Activated CD4-positive, alpha-beta T cell treated with anti-CD3 and anti-CD28 coated beads, Interleukin-2, amount 10 ng/mL, durations not matched to agents 24 days and 14 days (primary cell): ENCODE measurements at places on chromosomes 2 and 18.

DNA sequence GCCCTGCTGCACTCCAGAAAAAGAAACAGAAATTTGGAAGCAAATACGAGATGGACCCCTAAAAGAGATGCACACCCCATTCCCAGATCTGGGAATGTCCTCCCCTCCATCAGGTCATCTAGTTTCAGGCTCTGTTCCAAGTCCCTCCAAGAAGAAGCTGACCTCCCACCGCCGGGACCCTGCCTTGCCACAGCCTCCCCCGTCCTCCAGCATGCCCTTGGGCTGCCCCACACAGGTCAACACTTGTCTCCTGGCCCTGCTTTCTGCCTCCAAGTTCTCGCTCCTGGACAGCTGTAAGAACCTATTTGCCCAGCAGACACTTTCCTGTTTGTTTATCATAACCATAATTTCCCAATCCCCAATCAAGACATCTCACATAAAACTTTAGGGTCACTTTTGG is 2.0 kb downstream of the ASPRV1 start:
- DNase-seq = no peak

DNA sequence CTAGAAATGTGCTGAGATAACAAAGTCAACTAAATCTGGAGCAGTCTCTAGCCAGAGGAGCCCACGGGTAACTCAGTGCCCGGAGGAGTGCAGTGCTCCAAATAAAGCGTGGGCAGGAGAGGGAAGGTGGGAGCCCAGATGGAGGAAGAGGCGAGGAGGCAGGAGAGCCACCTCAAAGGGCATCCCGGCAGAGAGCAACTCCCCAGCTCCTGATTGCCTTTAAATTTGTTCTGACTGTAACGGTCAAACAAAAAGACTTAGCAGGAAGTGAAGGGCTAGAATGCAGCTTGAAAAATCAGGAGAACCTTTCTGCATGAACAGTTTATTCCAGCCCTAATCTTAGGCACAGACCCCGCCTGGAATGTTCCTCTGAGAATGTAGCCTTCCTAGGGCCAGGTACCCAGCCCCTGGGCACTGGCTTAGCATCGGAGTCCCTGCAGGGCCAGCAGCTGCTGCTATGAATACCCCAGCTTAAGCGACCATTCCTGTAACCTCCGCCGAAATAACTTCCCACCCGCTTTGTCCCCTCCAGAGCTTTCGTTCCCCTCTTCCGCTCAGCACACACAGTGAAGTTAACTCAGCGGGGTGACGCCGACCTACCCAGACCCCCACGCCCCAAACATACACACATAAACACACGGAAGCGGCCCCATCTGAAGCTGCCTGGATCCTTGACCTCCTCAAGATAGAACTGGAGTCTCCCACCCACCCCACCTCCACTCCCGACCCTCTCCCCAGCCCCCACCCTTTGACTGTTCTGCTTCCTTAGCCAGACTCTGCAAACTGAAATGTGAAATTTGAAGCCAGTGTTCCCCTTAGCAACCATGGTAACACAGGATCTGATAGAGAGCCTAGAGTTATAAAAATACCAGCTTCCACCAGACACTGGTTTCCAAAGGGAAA is 123.2 kb downstream of the SMAD7 start:
- DNase-seq = no peak

GRCh38 chr2:62765619-62766376 is 60.3 kb downstream of the EHBP1 start:
- DNase-seq = no peak

DNA sequence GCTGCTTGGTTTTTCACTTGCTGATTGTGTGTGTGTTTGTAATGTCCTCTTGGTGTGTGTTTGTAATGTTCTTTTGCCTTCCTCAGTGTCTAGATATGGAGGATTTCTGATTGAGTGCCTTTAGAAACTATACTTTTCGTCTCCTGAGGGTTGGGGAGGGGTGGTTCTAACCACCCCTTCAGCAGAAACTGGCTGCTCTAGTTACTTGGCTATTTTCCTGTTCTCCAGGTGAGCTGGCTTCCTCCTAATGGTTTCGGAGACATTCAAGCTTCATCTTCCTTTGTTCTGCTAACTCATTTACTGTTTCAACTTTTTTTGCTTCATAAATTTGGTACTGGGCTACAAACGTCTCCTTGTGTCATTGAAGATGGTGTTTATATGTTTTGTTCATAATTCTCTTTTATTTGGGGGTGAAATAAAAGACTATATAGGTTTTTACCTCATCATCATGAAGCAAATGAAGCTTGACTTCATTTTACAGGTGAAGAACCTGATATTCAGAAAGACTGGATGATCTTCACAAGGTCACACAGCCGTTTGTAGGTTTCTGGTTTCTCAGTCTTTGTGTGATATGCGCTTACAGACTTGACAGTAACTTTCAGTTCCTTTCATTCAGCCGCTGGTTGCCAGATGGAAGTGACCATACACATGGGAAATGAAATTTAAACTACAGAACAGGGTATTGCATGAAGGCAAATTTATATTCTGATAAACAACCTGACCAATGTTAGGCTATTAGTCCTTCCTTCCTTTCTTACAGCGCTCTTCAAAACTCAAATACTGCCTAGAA is 238.5 kb downstream of the GALR1 start:
- no peak for DNase-seq

DNA sequence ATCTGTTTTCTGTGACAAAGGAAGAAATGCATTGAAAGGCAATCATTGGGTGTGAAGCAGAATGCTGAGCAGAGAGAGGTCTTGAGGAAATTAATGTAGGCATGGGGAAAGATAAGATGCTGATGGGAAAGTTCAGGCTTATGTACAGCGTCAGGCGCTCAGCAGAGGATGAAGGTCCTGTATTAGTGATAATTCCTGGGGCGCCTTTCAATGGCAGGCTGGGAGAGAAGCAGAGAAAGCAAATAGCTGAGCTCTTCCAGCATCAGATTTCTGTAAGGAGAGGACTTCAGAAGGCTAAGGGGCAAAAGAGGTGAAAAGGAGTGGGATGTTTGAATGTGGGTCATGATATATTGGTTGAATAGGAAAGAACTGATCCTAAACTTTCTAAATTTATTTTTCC is 129.8 kb downstream of the HNMT start:
- no peak for DNase-seq

DNA sequence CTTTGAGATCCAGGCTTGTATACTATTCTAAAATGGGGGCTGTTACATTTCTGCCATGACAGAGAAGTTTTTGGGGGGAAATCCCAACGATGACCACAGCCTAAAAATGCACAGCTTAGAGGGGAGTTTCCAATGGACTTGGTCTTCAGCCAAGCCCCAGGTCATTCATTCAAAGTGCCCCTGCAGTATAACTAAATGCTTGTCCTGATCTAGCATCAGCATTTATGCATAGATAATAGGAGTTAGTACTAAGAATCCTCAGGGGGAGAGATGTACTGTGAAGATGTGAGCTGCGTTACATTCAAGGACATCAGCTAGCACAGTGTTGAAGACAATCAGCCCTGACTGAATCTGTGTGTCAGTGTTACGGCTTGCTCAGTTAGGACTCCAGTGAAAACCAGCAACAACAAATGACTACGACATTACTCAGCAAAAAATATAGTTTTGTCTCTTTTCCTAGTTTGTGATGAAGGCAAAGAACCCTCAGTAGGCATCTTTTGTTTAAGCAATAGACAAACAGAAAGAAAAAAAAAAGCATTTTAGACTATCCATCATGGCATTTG is 160.9 kb downstream of the ZEB2 start:
- DNase-seq = no peak

GRCh38 chr2:120873958-120874887 is 138.6 kb downstream of the GLI2 start:
- DNase-seq = no peak

DNA sequence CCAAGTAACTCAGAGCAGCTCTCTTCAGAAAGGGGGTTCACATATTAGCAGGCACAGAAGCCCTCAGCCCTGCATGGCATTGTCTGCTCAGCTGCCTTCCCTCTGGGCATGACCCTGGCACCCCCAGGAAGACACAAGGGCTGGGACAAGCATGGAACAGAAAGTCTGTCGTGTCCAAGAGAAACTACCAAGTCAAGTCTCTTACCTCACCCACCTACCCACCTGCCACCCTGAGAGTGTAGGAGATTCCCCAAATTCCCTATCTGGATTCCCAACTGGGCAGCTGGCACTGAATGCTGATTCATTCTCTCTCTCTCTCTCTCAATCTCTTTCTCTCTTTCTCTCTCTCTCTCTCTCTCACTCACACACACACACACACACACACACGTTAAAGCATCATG is 21.6 kb downstream of the SMAD7 start:
- no peak for DNase-seq

DNA sequence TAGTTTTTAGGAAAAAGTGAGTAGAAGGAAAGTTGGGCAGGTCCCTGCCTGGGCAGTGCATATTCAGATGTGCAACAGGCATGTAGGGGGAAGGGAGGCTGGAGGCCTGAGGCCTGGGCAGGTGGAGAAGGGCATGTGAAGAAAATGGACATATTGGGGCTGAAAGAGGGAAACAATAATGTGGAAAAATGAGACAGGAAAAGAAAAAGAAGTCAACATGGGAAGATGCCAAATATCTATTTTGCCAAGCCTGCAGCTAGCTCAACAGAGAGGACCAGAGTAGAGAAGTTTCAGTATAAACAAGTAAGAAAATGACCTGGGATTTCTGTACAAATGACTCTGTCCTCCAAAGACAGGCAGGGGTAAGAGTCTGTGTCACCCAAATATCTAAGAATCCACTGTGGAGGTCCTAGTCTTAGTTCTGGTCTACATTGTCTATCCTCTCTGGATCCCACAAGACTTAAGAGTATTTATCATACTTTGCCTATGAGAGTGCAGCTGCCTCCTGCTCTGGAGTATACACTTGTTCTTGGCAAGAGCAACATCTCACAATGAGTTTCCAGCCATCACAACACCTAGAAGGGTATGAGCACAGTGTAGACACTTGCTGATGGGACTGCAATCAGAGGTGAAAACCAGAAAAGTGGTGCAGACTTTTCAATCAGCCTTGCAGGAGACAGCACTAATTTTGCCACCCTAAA is 80.2 kb downstream of the CLHC1 start:
- DNase-seq = no peak

DNA sequence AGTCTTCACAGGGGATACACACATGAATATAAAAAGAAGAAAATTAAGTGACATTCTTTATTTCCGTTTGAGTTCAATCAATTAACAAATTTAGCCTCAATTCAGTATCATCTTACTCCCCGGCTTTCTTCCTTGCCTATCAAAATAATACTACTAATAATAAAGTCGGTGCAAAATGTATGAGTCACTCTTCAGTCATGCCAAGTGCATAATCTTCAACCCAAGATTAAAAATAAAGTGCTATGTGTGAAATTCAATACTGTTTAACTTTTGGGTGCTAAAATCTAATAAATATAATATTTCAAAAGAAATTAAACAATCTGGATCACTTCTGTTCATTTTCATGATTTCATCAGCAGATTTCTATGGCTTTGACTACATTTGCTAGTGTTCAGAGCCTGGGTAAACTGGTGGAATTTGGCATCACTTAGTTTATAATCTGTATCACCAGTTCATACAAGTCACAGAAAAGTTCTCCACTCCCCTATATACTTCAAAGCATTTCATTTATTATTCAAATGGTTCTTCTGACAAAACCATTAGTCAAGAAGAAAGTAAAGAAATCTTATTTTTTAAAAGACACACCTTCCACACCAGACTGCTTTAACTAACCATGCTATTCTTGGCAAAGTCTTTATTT is 183.6 kb downstream of the THADA start:
- no peak for DNase-seq

DNA sequence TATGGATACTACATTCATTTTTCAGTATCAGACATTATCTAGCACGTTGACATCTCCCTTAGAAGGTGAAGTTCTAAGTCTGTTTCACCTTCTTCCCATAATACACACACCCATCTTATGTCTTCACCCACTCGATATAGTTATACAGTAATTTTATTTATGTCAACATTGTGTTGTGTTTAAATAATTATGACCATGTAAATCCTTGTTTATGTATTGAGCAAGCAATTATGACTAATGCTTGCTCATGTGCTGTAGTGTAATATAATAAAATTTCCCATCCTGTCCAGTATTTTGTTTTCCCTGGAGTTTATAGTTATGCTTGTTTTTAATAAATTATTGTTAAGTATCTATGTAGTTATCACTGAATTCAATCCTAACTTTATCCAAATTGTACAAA is 163.2 kb downstream of the MTX2 start:
- no peak for DNase-seq

- no peak for DNase-seq
These were observed 6.4 kb downstream of the CELF4 start for GRCh38 chr18:37559194-37559593.

- DNase-seq = peak; percentile 93
These were observed 864 bp downstream of the LBH start for GRCh38 chr2:30231996-30232800.

- no peak for DNase-seq
These were observed 45.3 kb downstream of the ADAM23 start for GRCh38 chr2:206488623-206489022.

DNA sequence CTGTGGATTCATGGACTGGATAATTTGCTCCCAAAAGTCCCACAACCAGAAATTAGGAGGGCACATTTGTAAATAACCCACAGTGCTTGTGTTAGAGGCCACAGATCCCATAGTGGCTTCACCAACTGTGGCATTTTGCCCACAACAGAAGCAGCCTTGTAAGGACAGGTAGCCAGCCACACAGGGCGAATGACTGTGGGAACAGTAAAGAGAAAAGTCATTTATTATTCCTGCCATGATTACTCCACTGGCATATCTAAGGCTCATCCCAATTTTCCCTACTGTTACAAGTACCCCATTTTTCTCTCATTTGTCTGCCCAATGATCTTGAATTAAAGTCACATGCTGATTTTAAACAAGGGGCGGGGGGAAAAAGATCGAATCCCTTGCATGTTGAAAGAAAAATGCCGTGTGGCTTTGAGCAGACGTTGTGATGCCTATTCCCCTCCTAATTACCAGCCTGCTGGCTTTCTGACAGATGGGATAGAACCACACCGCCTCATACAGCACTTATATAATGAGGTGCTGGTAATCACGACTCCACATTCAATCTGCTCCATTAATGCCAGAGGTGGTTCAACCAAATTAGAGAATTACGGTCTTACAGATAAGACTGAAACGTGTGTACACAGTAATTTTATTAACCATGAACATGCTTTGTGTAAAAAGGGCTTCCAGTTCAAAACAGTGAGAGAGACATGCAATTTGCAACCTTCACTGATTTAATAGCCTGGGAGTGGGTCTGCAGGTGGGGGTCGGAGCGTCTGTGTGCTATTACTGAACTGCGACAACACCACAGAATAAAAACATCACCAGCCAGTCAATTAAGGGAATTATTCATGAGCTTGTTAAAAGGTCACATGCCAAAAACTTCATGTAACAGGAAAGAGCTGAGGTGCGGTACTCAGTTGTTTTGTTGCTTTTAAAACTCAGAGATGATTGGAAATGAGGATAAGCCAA is 196.0 kb downstream of the TMEM163 start:
- DNase-seq = no peak

DNA sequence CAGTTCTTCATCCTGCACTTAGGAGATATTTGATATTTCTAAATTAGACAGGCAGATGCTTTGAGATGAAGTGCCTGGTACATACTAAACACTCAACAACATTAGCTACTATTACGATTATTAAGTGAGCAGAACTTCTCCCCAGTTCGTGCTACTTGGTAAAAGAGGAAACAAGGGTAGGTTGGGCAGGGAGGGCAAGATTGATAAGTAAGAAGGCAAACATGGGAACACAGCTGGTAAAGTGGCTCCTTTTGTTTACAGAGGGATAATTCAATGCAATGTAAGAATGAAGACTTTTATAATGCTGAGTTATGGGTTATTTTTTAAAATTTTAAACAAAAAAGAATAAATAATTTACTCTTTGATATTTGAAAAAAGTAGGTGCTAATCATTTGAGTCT is 15.9 kb upstream of the WIPF1 start:
- no peak for DNase-seq
